ENCODE measurements at places on chromosomes 16 and 17. TPM values are rescaled to one million over a fixed set of nuclear protein-coding genes. Genes with fewer than 3 reads are reported as not detected.

SLC12A3 gene
- 0.02 TPM for polyA plus RNA-seq

NTN3 gene
- polyA plus RNA-seq: not detected

GRCh38 chr16:88290850-88291830 is 91.6 kb upstream of the ZNF469 start:
- no peak for DNase-seq

TMEM204 gene
- 1.6 TPM for polyA plus RNA-seq

DNA sequence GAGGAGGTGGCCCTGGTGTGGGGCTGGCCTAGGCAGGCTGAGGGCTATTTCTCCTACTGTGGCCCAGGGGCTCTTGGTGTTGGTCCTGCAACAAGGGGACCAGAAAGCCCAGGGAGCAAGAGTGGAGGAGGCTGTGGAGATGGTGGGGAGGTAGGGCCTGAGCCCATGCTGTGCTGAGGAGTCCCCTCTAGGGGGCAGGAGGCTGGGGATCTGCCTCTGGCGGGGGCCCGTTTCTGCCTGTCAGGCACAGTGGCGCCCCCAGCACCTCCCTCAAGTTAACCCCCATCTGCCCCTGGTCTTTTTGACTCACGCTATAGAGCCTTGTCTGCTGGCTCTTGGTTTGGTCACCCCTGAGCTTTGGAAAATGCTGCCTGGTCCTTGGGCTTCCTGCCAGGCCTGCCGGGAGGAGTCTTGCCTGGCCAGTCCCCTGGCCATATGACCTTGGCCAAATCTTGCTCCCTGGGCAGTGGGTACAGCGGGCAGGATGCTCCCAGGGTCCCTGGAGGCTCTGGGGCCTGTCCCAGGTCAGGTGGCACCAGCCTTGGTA is 5.9 kb downstream of the BAIAP2 start:
- no peak for DNase-seq

DNA sequence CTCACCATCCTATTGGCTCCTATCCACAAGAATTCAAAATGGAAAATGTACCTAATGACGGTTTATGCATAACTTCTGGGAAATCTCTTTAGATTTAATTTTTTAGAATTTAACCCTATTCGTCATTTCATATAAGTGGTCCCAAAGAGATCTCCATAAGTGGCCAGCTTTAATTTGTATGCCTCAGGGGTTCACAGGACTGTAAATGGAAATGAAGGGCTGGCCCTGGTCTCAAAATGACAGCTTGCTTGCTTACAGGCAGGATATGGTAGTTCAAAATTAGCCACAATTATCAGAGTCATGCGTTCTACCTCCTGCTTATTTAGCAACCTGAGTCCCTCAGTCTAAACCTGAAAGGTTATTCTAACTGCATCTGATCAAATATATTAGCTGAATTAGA is 6.6 kb upstream of the NACA2 start:
- DNase-seq: no peak

DNA sequence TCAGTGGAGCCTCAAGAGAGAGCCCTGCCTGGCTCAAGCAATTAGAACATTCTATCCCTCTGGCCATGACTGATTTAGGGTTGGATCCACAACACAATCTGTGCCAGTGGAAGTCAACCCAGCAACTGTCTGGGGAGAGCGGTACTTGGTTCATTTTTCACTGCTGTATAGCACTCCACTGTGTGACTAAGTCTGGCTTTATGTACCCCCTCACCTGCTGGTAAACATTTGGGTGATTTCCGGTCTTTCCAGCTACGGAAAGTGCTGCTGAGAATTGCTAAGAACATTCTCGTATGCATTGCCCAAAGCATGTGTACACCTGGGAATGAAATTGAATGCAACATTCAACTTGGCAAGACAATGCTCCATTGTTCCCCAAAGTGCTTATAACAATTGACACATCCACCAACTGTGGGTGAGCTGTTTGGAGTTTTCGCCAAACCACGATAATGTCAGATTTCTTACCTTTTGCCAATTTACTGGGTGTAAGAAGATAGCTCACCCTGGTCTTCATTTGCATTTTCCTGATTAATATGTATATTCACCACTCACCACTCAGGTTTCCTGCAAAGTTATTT is 63.5 kb upstream of the MED9 start:
- DNase-seq: peak; percentile 94

DNA sequence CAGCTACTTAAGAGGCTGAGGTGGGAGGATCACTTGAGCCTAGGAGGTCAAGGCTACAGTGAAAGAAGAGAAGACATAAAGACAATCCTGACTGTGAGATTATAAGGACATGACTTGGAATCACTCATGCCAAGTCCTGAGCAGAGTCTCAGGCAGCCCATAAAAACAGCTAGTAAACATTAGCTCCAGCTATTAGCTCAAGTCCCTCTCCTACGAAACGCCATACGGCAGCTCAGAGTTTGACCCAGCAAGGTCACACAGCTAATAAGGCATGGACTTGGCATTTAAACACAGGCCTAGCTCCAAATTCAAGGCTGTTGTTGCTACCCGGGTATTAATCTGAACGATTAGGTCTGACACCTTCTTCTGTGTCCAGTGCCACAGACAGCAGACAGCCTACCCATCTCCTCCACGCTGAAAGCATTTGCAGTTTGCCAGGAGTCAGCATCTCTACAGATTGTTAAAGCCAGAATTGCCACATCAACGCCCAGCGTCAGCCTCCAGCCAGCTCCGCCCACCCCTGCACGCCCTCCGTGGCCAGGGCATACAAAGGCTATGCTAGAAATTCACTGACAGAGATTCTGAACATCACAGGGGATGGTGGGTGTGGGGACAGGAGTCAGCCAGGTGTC is 9.9 kb upstream of the TMEM114 start:
- no peak for DNase-seq

CACNA1H gene
- polyA plus RNA-seq: 0.01 TPM

DPEP3 gene
- not detected for polyA plus RNA-seq

DNA sequence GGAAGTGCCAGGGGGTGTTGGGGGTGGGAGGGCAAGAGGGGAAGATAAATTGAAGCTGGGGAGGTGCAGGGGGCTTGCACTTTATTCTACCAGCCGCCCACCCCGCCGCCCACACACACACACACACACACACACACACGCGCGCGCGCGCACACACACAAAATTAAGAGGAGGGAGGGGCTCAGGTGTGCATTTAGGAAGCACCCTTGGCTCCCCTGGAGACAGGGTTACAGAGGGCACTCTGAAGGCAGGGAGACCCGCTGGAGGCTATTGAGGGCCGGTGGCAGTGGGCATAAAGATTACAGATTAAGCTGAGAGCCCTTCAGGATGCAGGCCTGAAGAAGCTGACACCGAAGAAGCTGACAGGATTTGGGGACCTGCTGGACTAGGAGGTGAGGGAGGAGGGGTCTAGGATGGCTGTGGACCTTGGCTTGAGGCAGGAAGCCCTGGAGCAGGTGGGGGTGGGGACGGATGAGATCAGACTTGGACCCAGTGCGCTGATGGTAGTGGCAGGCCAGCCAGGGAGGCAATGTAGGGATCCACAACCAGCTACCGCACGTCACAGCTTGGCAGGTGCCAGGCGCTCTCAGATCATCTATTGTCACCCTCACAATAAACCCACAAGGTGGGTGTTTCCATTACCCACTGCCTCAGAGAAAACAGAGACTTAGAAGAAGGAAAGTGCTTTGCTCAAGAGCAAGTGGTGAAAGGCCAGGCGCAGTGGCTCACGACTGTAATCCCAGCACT is 772 bp upstream of the SAMD14 start:
- DNase-seq: no peak

LHX1 gene
- not detected for polyA plus RNA-seq

DNA sequence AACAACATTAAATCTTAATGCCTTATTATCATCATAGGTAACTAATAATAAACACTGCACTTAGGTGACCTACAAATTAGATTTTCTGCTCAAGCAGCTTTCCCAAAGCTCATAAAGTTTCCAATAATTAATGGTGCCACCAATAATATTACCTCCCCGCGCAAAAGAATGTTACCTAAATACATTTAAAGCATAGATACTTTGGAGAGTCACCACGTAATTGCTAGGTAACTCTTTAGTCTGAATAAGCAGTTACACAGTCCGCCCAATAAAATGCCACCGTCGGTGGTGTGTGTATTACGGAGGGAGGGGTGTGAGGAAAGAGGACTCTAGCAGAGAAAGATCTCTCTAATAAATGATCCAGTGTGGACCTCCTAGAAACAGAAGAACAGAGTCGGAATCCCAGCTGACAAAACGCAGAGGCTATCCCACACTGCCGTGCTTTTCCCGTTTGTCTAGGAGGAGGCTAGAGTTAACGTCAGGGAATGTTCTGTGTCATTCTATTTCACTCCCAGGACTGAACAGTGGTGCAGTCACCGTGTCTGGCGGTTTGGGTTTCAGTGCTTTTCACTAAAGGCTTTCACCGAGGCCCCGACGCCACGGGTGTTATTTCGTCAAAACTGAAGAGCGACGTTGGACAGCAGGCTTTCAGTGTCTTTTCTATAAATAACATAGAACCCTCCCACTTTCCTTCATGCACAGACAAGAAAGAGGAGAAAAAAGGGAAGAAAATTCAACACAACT is 630 bp downstream of the RNFT1 start:
- DNase-seq: peak; percentile 64

- DNase-seq: no peak
These were observed 13.2 kb upstream of the CDIPT start for GRCh38 chr16:29876217-29876593.

DNA sequence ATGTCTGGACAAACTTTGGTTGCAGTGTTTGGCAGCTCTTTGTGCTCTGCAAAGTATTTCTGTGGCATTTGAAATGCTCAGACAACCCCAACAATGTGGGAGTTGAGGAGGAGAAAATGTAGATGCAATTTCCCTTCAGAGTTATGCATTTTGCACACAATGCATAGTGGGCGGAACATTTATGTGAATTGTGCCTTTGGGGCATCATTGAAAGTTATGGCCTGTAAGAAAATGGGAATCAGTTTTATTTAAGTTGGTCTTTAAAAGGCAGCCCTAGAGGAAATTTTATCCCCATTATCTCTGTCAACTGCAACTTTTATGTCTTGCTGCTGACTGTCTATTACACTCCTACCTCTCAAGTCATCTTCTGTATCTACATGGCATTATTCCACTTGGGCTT is 176.2 kb downstream of the MAP2K6 start:
- no peak for DNase-seq

MARF1 gene
- polyA plus RNA-seq: 7.6 TPM

KCNH4 gene
- 0.01 TPM for polyA plus RNA-seq

DNA sequence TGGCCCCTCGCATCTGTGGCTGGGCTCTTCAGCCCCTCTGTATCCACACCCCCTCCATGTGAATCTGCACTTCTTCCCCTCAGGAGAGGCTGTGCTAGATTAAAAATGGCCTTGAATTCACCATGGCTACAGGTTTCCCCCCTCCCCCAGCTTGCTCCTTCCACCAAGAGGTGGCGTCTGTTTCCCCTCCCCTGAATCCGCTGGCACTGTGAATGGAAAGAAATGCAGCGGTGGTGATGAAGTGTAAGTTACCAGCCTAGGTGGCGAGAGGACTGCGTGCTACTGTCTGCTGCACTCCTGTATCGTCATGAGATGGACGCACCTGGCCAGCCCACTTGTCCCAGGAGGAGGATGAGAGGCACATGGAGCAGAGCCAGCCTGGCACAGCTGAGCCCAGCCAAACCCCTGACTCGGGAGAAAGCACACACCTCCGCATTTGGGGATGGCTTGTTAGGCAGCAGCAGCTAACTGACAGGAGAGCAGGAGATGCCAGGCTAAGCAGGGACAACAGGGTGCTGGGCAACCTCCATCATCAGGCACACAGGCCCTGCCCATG is 26.2 kb downstream of the TNFRSF13B start:
- DNase-seq: no peak

DNA sequence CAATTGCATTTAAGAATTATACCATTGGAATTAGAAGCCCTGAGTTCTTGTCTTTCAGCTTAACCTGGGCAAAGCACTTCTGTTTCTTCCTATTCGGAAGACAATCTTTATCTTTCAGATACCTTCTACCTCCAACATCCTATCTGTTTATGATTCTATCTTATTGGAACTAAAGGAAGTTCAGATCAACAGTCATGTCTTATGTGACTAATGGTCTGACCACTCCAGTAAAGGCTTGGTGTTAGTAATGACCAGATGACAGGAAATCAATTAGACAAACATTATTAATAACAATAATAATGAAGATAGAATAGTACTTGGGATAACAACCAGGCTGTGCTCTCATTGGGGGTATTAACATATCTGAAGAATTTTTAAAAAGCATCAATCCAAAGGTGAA is 11.3 kb downstream of the HS3ST3A1 start:
- DNase-seq: no peak

DNA sequence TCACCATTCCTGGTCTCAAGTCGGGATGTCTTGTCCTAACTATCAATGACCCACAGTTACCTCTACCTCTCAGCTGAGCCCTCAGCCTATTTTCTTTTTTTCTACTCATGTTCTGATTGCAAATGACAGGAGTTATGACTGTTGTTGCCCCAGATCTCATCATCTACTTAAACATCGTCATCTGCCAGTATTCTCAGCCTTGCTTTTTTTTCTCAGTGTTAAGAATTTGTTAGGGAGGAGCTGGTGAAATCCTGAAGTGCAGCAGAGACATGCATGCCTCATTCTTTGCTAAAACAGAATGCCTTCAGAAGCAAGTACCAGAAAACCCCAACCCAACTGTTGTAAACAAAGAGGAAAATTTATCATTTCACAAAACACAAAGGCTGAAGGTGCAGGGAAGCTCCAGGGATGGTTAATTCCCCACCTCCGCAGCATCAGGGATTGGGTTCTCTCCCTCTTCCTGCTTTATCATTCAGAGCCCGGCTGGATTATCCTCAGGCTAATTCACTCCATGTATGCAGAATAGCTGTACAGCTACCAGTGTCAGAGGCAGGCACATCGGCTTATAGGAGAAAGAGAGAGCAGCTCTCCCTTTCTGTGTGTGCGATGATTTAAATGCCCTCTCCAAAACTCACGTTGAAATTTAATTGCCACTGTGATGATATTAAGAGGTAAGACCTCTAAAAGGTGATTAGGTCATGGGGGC is 540.8 kb upstream of the HSBP1 start:
- no peak for DNase-seq

All from mammary epithelial cell (primary cell).